ENCODE measurements at places on chromosomes 11 and 22. TPM values are rescaled to one million over a fixed set of nuclear protein-coding genes. Genes with fewer than 3 reads are reported as not detected.

DNA sequence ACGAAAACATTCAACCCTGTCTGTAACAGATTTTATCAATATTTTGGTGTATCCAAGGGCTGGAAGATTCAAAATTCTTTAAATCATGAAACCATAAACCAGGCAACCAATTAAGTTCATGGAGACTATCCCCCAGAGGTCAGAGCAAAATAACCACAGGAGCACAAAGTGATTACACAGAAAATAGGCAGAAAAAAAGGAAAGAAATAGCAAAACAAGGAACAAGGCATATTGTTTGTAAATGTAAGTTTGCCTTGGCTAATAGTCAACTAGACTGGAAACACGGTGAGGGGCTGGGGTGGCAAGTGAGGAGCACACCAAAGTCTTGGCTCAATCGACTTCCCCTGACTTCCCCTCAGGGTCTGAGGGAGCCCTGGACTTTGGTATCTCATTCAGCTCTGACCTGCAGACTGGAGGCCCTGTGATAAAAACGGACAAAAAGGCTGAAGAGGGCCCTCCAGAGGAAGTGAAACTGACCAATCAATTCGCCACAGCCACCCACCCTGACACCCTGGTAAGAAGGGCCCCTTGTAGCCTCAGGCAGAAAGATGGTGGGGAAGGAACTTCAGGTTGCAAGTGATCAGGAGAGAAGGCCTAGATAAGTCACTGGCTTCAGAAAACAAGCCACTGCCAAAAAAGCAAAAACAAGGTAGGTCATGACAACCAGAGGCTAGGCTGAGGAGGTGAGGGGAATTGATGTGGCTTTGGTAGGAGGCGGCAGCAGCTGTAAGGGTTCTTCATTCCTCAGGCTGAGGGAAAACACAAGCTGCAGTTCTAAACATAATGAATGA lies 1.8 kb downstream of the SIK3 start:
- DNase-seq: no peak

The HPX gene
- total RNA-seq: 0.51 TPM

GRCh38 chr11:96197103-96197502 lies 145.9 kb downstream of the MAML2 start:
- no peak for DNase-seq

DNA sequence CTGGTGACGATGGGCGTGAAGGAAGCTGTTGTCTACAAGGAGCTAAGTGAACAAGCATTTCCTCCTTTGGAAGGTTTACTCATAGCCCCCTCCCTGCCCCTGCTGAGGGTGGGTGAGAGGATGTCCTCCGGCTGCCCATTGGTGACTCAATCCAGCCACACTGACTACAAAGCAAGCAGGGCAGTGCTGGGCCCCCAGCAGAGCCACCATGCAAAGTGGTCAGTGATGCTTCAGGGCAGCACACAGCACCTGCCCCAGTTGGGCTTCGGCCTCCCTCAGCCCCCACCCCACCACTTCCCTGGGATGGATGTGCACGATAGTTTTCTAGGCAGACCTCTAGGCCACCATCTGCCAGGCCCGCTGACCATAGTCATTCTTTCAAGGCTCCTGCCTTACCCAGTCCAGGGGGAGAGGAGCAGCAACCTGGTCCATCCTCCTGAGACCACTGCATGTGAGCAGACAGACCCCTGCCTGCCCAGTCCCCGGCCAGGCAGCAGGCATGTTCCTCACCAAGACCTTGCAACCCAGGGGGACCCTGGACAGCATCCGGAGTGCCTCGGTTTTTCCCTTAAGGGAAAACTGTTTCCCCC lies 125.1 kb downstream of the BCR start:
- DNase-seq: peak; percentile 49

The DPP3 gene
- 70.0 TPM for total RNA-seq

DNA sequence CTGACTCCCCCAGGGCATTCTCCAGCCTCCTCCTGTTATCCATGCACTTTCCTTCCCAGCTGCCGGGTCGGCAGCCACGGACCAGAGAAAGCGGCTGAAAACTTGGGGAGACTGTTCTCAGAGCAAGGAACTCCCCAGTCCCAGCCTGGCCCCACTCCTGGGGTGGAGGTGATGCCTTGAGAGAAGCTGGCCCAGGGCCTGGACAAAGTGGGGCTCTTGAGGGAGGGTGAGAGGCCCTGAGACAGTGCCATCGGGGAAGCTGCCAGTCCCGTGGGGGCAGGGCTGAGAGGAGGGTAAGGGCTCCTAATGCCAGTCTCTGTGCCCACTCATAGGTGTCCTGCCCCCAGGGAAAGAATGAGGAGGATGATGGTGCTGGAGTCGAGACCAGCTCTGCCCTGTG lies 53.8 kb downstream of the FLRT1 start:
- DNase-seq: no peak

DNA sequence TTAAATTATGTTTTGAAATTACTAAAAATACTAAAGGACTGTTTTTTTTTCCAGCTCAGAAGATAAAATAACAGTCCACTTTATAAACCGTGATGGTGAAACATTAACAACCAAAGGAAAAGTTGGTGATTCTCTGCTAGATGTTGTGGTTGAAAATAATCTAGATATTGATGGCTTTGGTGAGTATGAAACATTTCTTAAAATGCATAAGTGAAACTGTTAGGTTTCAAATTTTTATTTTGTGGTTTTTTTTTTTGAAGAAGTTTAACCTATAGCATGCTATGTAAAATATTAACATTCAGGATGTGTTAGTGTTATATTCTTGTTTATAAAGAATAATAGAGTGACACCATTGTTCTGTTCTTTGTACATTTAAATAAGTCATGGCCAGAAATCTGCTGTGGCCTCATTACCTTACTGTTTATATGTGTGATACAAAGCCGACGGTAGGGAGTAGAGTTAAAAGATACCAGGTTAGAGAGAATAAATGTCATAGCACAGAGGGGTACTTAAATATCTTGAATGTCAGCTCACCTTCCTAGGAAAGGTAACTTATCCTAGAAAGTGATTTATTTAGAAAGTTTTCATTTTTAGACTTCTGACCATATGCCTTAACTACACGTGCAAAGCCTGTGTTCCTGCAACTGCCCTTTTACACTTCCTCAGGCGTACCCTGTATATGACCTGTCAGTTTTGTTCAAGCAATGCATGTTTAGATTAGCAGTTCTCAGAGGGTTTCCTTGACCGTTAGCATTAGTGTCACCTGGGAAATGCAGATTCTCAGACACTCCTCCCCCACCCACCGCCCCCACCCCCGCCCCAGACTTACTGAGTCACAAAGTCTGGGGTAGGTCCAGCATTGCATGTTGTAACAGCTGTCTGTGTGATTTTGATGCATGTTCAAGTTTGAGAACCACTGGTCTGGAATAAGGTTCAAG lies 6.3 kb downstream of the FDX1 start:
- DNase-seq: peak; percentile 81

GRCh38 chr11:75145972-75146519 lies 4.9 kb upstream of the SLCO2B1 start:
- DNase-seq: no peak

DNA sequence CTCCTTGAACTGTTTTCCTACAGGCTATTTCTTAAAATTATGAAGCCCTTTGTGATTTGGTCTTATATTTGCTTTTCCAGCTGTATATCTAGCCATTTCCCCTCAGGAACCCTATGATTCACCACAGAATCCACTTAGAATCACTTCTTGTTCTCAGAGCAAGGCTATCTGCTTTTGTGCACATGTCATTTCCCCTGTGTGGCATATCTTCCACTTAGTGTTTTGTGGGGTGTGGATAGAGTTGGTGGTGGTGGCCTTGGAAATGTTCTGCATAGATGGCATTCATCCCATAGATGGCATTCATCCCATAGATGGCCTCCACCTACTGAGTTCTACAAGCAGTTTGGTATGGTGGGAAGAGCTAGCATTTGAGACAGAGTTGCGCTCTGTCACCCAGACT lies 44.7 kb downstream of the SWAP70 start:
- no peak for DNase-seq

The KCNQ1OT1 gene
- 0.53 TPM for total RNA-seq

DNA sequence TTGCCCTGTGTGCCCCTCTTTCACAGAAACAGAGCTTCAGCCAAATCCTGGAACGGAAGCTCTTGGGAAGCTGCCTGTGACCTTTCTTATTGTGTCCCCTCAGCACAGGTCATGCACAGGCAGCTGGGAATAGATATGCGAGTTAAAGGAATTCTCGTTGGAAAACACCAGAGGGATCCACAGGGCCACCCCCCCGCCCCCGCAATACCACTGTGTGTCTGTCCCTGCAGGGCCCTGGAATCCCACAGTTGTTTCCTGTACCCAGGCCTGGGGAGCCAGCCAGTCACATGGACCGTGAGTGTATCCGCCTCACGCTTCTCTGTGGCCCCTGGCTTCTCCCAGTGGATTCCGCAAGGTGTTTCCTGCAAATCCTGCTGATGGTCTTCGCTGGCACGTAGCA lies 29.0 kb downstream of the TIMP3 start:
- no peak for DNase-seq

The CCDC86 gene
- total RNA-seq: 7.4 TPM

DNA sequence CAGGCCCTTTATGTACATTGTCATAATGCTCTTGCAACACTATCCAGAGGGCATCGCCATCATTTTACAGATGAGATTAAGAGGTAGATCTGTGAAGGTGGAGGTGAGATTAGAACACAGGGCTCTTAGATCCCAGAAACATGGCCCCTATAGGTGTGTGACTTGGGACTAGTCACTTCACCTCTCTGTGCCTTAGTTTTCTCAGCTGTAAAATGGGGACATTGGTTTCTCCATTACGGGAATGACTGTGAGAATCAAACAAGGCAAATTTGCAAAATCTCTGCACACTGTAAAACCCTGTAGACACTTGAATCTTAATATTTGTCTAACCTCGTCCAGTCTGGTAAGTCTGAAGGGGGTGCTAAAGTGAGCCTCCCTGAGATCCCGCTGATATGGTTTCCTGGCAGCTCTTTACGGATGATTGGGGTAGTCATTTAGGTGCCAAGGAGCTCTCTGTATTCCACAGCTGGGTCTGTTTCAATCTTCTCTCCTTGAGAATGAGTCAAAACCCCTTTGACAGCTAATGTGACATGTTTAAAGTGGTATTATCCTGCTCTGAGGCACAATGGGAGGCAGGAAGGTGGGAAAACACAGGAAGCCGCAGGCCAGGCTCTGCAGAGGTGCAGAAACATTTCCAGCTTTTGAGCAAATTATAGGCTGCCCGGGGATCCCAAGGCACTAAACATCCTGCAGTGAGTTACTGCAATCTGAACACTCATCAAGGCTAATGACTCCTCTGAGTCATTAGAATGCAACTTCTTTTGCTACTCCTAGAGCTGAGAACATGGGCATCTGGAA lies 140.8 kb downstream of the CCDC81 start:
- peak; percentile 86 for DNase-seq

GRCh38 chr11:122319085-122319484 lies 203.1 kb upstream of the BLID start:
- DNase-seq: no peak

DNA sequence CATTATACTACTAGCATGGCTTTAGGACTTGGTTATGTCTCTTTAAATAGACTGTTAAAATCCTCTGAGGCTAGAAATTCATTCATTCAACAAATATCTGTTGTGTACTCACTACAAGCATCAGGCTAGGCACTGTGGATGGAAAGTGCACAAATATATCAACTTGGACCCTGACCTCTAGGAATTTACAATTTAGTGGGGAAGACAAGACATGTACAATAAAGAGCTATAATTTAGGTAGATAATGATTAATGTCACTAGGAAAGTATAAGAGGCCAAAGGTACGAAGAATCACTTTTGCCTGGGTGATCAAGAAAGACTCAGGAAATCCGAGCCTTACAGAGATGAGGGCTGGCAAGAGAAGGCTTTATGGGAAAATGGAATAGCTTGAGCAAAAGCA lies 25.6 kb upstream of the BMAL1 start:
- DNase-seq: no peak

GRCh38 chr11:5288108-5288905 lies 13.4 kb downstream of the OR51B4 start:
- DNase-seq: peak; percentile 46

DNA sequence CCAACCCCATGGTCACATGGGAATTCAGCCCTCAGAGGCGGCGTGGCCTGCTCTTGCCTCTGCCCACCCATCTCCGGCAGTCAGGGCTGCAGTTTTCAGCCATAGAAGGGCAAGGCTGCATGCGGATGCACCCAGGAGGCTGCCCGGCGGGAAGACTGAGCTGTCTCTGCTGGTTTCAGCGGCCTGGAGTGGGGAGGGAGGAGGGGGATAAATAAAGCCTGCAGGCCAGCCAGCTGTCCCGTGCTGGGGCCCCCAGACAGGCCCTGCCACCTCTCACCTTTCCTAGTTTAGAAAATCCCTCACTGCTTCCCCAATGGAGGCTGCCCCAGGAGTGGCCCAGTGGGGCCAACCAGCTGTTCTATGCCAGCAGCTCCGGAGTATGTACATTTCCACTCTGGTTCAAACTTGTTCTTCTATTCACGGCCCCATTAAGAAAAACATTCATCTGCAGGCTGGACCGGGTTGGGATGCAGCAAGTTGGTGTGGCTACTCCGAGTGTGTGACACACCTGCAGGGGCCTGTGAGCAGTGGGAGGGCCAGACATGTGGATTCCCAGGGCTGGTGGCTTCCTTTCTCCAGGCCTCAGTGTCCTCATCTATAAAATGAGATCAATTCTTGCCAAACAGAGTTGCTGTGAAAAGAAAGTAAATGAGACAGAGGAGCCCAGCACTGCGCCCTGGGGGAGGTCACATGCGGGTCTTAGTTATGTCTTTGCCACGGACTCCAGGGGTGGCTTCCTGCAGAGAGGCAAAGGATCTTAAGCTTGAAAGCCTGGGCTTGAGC lies 5.0 kb downstream of the MICALL1 start:
- DNase-seq: no peak

The DMC1 gene
- total RNA-seq: 1.1 TPM

- DNase-seq: no peak
These were observed 155.3 kb downstream of the MIAT start for GRCh38 chr22:26812731-26813130.

GRCh38 chr11:35796562-35796961 lies 134.0 kb downstream of the TRIM44 start:
- peak; percentile 77 for DNase-seq

GRCh38 chr11:1751999-1752906 lies 1.9 kb upstream of the IFITM10 start:
- no peak for DNase-seq

The NELL1 gene
- total RNA-seq: not detected

The AHNAK gene
- 607 TPM for total RNA-seq

- no peak for DNase-seq
These were observed 13.1 kb upstream of the TCF20 start for GRCh38 chr22:42283278-42284201.

- no peak for DNase-seq
These were observed 24.7 kb downstream of the CAPN1 start for GRCh38 chr11:65206441-65206841.

The APLNR gene
- total RNA-seq: not detected

DNA sequence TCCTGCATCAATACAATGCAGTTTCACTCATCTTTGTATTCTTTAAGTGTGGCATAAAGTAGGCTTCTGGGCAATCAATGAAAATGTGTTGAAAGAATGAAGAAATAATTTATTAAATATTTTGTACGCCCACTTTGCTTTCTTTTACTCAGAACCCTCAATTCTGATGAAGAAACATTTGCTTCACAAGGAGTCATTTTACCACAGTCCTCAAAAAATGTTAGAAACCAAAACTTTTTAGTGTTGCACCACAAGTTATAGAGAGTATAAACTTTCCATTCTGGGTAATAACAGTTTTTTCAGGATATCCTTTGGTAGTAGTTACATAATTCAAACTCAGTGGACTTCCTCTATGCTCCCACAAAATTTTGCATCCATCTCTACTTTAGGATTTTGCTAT lies 360.5 kb downstream of the DLG2 start:
- DNase-seq: no peak

- DNase-seq: no peak
These were observed 2.1 kb downstream of the OR9G1 start for GRCh38 chr11:56700914-56701485.

The C11orf87 gene
- total RNA-seq: not detected

The XKR3 gene
- not detected for total RNA-seq

GRCh38 chr22:32544953-32545558 lies 70.4 kb downstream of the FBXO7 start:
- no peak for DNase-seq

The C11orf86 gene
- total RNA-seq: not detected
